ENCODE measurements at places on chromosomes 2 and 18.

GRCh38 chr18:10047237-10047636 is 133.4 kb downstream of the VAPA start:
- DNase-seq = no peak

- no peak for DNase-seq
These were observed 463.0 kb upstream of the MYT1L start for GRCh38 chr2:2793925-2794560.

- no peak for DNase-seq
These were observed 1.2 kb downstream of the SATB2 start for GRCh38 chr2:199456383-199457146.

GRCh38 chr2:104026725-104027124 is 827.2 kb upstream of the POU3F3 start:
- DNase-seq = no peak

DNA sequence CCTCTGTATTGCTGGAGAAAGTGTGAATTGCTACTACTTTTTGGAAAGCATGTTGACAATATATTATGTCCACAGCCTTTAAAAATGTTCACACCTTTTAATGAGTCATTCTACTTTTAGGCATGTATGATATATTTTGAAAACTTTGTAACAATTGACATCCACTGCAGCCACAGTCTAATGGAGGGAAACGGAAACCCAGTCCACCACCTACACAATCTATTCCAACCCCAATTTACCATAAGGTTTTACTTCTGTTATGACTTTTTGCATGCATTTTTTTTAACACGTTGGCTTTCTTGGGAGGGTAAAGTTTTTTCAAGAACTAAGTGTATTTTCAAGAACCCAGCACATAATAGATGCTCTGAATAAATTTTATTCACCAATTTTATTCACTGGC is 38.5 kb upstream of the ATP8B1 start:
- DNase-seq = no peak

DNA sequence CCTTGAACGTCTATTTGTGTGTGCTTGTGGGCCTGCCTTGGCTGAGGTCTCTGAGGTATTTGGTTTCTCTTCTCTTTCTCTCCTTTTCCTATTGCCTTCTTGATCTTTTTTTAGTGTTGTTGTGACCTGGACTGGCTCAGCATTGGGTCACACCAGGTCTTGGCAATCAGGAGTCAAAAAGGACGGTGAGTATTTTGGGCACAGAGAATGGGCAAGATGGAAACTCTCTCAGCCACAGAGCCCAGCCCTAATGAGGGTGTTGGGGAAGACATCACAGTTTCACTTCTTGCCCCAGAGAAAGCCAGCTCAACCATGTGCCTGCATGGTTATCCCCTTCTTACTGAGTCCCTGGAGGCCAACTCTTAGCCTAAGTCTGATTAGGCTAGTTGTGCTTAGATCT is 13.7 kb upstream of the INO80C start:
- DNase-seq = no peak

DNA sequence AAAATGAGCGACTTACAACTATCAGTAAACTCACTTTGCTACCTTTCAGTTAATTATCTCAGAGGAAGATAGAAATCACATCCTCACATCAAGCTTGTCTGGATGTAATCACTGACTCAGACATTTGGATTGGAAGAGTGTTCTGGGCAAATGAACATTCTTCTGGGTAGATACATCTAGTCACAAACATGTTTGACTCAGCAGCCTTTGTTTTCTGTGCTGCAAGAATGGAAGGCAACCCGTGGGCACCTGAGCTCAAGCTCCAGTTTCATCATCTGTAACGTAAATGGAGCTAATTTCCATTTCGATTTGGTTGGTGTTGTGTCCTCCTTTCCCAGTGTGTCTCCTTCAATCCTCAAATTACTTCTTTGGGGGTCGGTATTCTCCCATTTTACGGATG is 58.5 kb downstream of the ACAA2 start:
- no peak for DNase-seq

GRCh38 chr2:157468931-157469708 is 25.2 kb upstream of the CYTIP start:
- no peak for DNase-seq

DNA sequence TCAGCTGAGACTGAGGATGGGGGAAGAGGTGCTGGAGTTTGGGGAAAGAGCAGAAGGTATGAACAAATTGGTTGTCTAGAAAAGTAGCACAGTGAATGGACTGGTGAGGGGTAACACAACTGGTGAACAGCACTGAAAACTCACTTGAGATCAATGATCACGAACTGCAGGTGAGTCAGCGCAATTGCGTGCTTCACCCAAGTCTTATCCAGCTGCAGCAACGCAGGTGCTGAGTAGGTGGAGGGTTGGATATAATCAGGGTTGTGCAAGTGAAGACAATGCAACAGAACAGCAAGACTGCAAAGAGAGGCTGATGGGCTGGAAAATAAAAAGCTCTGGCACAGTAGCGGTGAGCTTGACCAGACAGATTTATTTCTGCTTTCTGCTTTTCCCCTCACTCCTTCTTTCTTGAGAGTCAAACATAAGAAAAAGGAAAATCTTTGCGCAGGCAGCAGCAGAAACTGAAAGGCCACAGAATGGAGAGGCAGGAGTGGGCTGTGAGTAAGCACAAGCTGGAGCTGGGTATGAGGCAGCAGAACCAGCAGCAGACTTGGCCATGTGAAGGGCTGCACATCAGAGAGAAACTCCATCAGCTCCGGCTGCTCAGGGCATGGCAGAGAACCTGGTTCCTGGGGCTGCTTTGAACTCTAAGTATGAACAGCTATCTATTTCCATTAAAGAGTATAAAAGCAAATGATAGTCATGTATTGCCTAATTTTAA is 99.4 kb upstream of the ARL5A start:
- DNase-seq = peak; percentile 77

GRCh38 chr2:74383254-74383653 is 3.1 kb upstream of the DCTN1 start:
- DNase-seq = no peak

GRCh38 chr2:24885221-24886125 is 34.6 kb downstream of the ADCY3 start:
- DNase-seq = no peak

GRCh38 chr18:21053127-21053526 is 58.5 kb downstream of the ROCK1 start:
- DNase-seq = no peak

GRCh38 chr18:48705531-48705930 is 166.7 kb downstream of the CTIF start:
- DNase-seq = no peak

DNA sequence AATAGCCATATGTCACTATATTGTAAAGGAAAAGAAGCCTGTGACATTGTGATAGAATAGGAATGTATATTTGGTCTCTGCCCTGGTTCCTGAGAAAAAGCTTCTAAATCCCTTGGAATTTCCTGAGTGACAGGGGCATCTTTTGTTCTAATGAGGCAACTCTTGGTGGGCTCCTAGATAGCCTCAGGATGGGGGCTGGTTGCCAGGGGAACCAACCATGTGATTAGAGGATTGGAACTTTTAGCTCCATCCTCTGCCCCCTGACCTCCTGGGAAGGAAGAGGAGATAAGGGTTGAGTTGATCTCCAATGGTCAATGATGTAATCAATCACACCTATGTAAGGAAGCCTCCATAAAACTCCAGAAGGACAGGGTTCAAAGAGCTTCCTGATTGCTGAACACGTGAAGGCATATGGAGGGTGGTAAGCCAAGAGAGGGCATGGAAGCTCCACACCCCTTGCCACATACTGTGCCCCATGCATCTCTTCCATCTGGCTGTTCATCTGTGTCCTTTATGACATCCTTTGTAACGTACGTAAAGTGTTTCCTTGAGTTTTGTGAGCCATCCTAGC is 2.9 kb upstream of the ME2 start:
- DNase-seq = no peak

GRCh38 chr18:25230658-25231326 is 121.2 kb downstream of the ZNF521 start:
- peak; percentile 88 for DNase-seq

- DNase-seq = no peak
These were observed 98.7 kb downstream of the MMADHC start for GRCh38 chr2:149488706-149489440.

- DNase-seq = no peak
These were observed 15.2 kb upstream of the FZD5 start for GRCh38 chr2:207784898-207785297.

- no peak for DNase-seq
These were observed 160.1 kb upstream of the MYCN start for GRCh38 chr2:15780234-15780633.

- DNase-seq = no peak
These were observed 1653.3 kb upstream of the TMEFF2 start for GRCh38 chr2:193847991-193848390.

GRCh38 chr2:105774781-105775337 is 30.1 kb downstream of the NCK2 start:
- DNase-seq = no peak

- DNase-seq = no peak
These were observed 224.5 kb downstream of the TXNL1 start for GRCh38 chr18:56413862-56414261.

- DNase-seq = no peak
These were observed 25.6 kb downstream of the ZNF236 start for GRCh38 chr18:76847916-76848315.
